ENCODE measurements at places on chromosomes 4 and X.

GRCh38 chr4:189202869-189203271 lies 737.8 kb upstream of the FRG1 start:
- DNase-seq: no peak

DNA sequence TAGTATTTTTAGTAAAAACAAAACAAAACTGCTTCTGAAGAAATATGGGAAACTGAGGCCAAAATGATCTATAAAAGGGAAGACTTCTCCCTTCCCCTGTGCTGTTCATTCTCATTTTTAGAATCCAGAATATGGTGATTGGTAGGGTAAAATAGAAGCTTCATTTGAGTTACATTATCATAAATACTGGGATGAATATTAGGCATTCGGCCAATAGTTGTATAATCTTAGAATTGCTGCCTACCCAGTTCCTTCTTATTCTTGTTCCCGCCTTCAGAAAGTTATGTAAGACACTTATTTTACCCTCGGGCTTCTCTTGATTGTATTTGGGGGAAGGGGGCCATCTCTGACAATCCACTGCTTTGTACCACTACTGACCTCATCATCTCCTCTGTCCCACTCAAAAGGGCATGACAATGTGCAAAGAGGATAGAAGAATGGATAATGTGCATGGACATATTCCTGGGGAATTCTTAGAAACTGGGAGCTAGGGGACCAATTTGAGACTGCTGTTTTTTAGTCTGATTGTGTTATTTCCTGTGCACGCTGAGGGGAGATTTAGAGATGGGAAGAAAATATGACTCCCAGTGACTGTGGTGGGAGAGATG lies 588 bp downstream of the ART3 start:
- DNase-seq: no peak

DNA sequence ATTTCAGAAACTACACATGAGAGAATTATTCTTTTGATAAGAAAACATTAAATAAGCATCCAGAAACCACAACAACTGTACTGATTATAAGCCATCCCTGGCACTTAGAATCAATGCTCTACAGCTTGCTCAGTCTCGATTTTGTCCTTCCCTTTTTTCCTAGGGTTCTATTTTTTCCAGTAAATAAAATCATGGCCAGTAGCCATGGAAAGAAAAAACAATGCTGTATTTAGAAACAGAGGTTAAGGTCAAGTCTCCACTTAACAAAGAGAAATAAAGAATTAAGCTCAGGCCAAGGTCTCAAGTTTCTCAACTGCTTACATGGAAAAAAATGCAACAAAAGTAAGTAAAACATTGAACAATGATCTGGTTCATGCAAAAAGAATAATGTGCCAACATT lies 38.7 kb upstream of the GRID2 start:
- no peak for DNase-seq

- no peak for DNase-seq
Measured at GRCh38 chr4:142120921-142121320, 484.5 kb downstream of the IL15 start.

DNA sequence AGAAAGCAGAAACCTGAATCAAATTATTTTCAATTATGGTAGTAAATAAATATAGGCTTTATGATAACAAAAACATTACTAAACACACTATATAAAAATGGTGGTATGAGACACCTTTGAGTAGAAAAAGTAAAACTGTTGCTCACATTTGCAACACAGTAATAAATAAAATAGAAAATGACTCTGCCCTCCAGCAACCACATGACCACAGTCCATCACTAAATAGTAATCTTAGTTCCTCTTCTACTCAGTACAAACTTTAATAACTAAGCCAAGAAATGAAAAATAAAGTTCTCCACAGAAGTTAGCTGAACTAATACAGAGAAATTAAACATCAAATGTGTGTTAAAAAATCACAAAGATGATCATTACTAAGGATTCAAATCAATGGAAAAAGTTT lies 108.5 kb downstream of the ADGRA3 start:
- DNase-seq: no peak

DNA sequence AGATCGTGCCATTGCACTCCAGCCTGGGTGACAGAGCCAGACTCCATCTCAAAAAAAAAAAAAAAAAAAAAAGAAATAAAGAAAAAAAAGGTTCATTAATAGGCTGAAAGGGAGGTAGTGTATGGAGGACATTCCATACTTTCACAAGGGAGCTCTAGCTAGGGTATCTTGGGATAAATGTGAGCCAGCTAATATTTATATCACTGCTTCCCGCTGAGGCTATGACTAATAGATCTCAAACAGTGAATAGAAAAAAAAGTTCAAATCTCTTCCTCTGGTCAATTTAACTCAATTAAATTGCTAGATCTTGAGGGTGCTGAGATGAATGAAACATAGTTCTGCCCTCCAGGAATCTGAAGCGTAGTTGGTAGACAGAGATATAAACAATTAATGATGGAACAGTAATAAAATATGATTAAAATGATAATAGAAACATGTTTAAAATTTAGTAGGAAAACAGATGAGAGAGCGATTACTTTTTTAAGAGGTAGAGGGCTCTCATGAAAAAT lies 55.7 kb upstream of the SHISA3 start:
- DNase-seq: no peak

GRCh38 chr4:41819621-41820020 lies 71.1 kb upstream of the PHOX2B start:
- no peak for DNase-seq

- DNase-seq: no peak
Measured at GRCh38 chr4:170599894-170600293, 510.1 kb upstream of the AADAT start.

DNA sequence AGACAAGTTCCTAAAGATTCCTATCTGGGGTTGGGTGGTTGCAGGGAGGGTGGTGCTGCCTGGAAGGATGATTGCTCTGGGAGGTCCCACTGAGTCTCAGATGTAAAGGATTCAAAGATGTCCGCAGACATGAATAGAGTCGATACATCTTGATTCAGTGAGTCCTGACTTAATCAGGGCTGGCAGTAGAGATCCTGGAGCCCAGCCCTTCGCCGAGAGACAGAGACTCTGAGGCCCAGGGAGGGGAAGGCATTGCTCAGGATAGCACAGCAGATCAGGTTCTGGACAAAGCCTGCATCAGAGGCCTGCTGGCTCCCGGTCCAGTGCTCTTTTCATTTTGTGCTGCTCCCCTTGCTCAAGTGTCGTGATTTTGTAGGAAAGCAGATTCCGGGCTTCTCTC lies 21.7 kb downstream of the PJA1 start:
- DNase-seq: no peak

DNA sequence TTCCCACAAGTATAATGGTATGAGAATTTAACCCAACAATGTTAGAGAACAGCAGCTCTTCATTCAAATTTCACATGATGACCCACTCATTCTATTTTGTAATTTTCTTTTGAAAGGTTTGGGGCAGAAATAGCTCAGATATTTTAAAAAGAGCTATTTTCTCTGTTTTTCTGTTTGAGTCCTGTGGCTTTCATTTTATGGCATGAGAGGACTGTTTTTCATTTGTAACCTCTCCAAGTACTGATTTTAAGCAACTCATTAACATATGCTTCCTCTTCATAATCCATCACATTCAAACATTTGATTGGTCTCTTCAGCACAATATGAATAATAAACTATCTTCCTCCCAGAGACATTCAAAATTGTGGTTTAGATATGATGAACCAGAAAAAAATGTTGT lies 129.0 kb upstream of the TEX13A start:
- no peak for DNase-seq

GRCh38 chr4:801436-802124 lies 24.3 kb downstream of the CPLX1 start:
- DNase-seq: no peak

- no peak for DNase-seq
Measured at GRCh38 chr4:83961575-83961974, 425.7 kb downstream of the GPAT3 start.

DNA sequence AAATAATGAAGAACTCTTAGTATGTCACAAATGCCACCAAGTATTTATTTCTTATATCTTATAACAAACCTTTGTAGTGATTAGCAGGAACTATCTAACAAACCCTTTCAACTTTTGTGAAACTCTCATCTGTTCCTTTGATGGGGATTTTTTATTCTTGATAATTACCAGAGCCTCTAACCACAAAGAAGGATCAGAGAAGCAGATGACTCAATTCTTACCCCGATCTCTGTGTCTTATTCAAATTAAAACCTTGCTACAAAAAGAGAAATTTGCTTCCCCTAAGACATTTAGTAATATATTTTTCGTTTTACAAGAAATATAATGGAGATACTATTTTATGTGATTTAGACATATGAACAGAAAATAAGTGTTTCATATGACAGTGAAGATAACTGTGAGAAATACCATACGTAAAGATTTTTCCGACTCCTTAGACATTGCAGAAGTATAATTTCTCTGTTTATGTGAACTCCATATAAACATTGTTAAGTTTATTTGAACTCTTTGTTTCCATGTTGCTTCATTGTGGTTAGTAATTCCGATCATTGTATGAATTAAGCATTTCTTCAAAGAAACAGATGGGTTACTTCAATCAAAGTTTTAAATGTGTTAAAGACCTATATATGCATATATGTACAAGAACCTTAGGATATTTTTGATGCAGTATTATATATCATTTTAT lies 205.4 kb downstream of the CFAP299 start:
- no peak for DNase-seq

- no peak for DNase-seq
Measured at GRCh38 chr4:45062935-45063545, 336.7 kb upstream of the GNPDA2 start.

- DNase-seq: no peak
Measured at GRCh38 chr4:181194096-181194495, 1049.1 kb upstream of the TENM3 start.

DNA sequence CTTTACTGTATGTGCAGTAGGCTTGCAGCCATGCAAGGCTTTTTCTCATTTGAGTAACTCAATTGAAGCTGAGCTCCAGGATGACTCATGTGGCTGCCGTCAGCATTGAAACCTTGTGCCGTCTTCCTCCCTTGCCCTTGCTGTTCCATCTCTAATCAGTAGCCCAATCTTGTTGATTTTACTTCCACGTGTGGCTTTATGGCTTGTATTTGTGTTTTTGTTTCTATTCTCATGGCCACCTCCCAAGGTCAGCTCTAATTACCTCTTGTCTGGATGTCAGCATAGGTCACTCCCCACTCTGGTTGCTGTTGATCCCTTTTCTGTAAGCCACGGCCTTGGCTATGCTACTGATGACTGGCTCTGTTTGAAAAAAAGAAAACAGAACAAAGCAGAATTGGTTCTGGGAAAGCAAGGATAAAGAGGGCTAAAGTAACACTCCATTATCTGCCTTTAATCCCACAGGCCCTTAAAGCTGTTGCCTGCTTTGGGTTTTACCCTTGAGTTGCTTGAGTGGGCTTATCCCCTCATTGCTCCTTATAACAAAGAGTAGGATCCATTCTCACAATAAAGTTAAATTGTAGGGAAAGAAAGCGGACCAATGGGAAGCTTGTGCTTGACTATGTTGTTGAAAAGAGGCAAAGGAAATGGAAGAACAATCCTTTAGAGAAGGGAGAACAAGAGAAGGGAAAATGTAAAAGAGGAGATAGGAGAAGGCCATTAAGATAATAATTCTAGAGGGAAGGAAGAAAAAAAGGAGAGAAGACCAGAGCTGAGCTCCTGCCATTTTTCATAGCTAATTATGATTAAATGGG lies 173.9 kb upstream of the PGRMC2 start:
- no peak for DNase-seq

DNA sequence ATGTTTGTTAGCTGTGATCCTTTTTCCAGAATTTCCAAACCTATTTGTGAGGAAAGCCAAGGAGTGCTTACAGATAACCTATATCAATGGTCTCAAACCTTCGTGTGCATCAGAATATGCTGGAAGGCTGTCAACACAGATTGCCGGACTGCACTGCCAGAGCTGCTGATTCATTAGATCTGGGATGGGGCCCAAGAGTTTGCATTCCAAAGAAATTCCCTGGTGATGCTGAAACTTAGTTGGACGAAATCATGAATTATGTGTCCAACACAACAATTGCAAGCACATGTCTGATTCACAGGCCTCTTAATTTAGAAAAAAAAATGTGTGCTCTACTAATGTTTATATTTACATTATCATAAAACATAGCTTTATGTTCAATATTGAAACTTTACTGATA lies 544.0 kb upstream of the AMOT start:
- peak; percentile 12 for DNase-seq

- DNase-seq: no peak
Measured at GRCh38 chr4:80268081-80268823, 1.8 kb downstream of the FGF5 start.

GRCh38 chr4:87697272-87697671 lies 47.2 kb downstream of the DMP1 start:
- DNase-seq: no peak

DNA sequence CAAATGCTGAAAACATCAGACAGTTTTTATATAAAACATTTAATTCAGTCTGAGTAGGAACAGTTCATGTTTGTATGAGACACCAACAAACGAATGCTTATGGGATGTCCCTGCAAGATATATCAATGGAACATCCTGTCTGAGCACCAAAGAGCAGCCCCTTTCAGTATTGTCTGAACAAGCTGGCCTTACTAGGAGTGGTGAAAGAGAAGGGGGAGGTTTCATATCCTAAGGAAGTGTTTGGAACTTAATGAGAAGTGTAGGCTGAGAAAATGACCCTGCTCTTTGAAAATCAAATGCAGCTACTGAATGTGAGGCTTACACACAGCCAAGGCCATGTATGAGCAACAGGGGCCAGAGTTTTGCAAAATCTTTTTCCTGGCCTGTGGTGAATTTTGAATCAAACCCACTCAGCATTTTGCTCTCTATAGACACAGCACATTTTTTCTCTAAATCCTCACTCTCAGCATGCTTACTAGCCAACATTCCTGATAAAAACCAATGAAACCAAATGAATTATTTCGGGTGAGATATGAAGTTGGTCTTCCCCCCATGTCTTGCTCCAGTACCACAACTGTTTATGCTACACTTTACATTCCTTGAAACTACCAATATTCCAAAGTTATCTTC lies 119.4 kb downstream of the LUZP4 start:
- DNase-seq: no peak
